Endothelial cell of umbilical vein (primary cell): ENCODE measurements at places on chromosomes 3 and 15. TPM values are rescaled to one million over a fixed set of nuclear protein-coding genes. Genes with fewer than 3 reads are reported as not detected.

- no peak for DNase-seq
- H3K4me1 ChIP-seq, result no peaks in the 10 kb centered on the region
- no peak overlapping the region for H3K4me3 ChIP-seq
- no peaks in the 10 kb centered on the region for H3K27me3 ChIP-seq
Observed at GRCh38 chr15:23073890-23074646, 34.7 kb upstream of the TUBGCP5 start.

- H3K27me3 ChIP-seq, result no peaks in the 10 kb centered on the region
- H3K4me3 ChIP-seq, result no peak overlapping the region
- H3K27ac ChIP-seq, result no peak overlapping the region
- peak; percentile 4 for DNase-seq
- H3K4me1 ChIP-seq, result peaks cover 28% of the 10 kb centered on the region
Observed at GRCh38 chr15:38085931-38086568, 151.6 kb downstream of the TMCO5A start.

DNA sequence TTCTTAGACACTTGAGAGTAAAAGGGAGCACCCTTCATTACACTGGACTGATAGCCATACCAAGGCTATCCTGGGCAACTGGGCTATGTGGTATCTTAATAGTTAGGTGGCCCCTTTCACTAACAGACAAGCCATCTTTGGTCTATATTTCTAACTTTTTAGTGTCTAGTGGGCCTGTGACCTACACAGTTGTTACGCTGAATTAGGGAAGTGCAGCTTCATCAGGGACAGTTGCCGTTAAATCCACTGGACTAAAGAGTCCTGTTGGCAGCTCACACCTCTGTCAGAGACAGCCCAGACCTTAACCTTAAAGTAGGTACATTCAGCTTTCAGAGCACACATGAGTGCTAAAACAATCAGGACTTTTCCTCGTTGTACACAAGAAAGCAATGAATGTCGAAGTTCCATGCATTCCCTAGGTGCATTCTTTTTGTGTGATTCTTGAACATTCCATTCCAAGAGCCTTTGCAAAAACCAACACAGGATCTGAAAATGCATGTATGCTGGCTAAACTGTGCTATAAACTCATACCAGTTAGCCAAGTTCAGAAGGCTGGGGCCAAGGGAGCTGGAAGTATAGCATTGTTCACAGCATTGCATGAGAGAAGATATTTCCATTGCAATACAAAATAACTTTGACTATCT lies 230.2 kb upstream of the EIF1B start:
- H3K4me3 ChIP-seq, result no peak overlapping the region
- DNase-seq, result no peak
- no peaks in the 10 kb centered on the region for H3K4me1 ChIP-seq
- H3K27me3 ChIP-seq, result no peaks in the 10 kb centered on the region
- no peaks in the 10 kb centered on the region for H3K36me3 ChIP-seq
- no peak overlapping the region for H3K27ac ChIP-seq

GRCh38 chr15:91973481-91973880 lies 120.0 kb downstream of the SLCO3A1 start:
- no peaks in the 10 kb centered on the region for H3K36me3 ChIP-seq
- H3K4me1 ChIP-seq, result no peaks in the 10 kb centered on the region
- no peak overlapping the region for H3K4me3 ChIP-seq

Gene ZDHHC19
- total RNA-seq, result not detected in 2 replicates

DNA sequence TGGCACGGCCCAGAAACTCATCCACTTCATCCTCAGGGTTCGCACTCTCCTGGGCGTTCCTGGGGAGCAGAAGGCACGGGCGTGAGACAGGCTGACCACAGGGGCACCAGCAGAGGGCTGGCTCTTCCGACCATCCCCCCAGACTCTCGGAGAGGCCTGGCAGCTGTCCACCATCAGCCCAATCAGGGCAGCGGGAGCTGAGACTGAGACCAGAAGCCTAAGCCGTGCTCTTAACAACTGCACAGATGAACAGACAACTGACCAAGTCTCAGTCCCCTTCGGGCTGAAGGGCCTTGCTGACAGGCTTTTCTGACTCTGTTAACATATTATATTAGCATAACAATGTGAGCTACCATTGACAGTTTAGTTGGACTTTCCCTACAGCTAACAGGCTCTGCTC lies 118.0 kb downstream of the SEC22A start:
- no peaks in the 10 kb centered on the region for H3K4me1 ChIP-seq
- no peak overlapping the region for H3K4me3 ChIP-seq
- H3K27ac ChIP-seq, result no peak overlapping the region
- no peak for DNase-seq
- no peaks in the 10 kb centered on the region for H3K36me3 ChIP-seq
- H3K27me3 ChIP-seq, result peaks cover 4% of the 10 kb centered on the region

Gene PRICKLE2
- total RNA-seq, result 7.1 and 8.9 TPM in 2 replicates

DNA sequence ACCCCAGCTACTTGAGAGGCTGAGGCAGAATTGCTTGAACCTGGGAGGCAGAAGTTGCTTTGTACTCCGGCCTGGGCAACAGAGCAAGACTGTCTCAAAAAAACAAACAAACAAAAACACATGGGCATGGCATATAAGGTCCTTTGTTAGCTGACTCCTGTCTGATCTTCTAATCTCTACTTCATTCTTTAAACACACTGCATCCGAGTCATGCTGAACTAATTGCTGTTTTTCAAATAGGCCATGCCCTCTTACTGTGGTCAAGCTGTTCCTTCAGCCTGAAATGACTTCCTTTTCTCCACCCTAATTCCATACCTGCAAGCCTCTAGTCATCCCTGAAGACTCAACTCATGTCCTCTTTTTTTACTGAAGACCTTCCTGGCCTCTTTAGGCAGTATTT lies 22.3 kb upstream of the SLMAP start:
- no peak overlapping the region for H3K27ac ChIP-seq
- H3K4me3 ChIP-seq, result no peak overlapping the region
- DNase-seq, result no peak
- no peaks in the 10 kb centered on the region for H3K4me1 ChIP-seq
- no peaks in the 10 kb centered on the region for H3K36me3 ChIP-seq

DNA sequence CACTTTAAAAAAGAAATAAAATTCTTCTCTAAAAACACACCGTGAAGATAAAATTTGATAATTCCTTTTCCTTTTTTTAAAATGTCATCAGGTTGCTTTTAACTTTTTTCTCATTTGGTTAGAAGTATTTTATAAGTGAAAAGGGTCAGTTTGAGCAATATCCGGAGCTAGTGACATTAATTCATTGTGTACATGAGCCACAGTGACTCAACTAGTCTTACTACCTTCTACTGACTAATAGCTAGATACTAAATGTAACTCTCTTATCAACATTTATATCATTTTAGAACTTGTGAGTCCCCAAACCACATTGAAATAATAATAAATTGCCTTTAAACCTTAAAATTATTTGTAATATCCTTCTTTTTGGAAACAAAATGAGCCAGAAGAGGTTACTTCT lies 101.2 kb upstream of the ZBTB20 start:
- no peaks in the 10 kb centered on the region for H3K36me3 ChIP-seq
- peak overlapping the region; percentile 39 for H3K27ac ChIP-seq
- peak; percentile 51 for DNase-seq
- H3K4me3 ChIP-seq, result no peak overlapping the region

DNA sequence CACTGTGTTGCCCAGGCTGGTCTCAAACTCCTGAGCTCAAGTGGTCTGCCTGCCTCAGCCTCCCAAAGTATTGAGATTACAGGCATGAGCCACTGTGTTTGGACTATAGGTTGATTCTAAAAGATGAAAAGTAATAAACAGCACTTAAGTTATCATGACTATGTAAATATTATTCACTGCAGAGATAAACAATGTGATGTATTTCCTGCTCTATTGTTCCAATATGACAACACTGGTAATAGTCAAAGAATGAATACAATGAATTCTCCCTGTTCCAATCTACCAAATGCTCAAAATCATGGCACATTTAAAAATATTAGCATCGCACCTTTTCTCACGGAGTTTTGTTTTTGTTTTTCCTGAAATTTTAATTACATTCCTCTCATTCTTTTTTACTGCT lies 36.8 kb upstream of the TBL1XR1 start:
- H3K4me3 ChIP-seq, result no peak overlapping the region
- peak; percentile 55 for DNase-seq
- H3K36me3 ChIP-seq, result no peaks in the 10 kb centered on the region
- peaks cover 7% of the 10 kb centered on the region for H3K4me1 ChIP-seq
- H3K27ac ChIP-seq, result peak overlapping the region; percentile 37

- no peak overlapping the region for H3K4me3 ChIP-seq
- no peak overlapping the region for H3K27ac ChIP-seq
- H3K4me1 ChIP-seq, result no peaks in the 10 kb centered on the region
Observed at GRCh38 chr15:92763459-92763858, 107.9 kb upstream of the FAM174B start.

GRCh38 chr3:43213631-43214030 lies 72.7 kb upstream of the SNRK start:
- no peak for DNase-seq
- no peak overlapping the region for H3K27ac ChIP-seq
- H3K36me3 ChIP-seq, result no peaks in the 10 kb centered on the region
- no peak overlapping the region for H3K4me3 ChIP-seq
- no peaks in the 10 kb centered on the region for H3K27me3 ChIP-seq

Gene MUC13
- not detected in 2 replicates for total RNA-seq

Gene RTP3
- total RNA-seq, result not detected in 2 replicates

GRCh38 chr15:85584872-85585271 lies 204.5 kb downstream of the AKAP13 start:
- H3K27ac ChIP-seq, result no peak overlapping the region
- H3K27me3 ChIP-seq, result no peaks in the 10 kb centered on the region
- no peak overlapping the region for H3K4me3 ChIP-seq

DNA sequence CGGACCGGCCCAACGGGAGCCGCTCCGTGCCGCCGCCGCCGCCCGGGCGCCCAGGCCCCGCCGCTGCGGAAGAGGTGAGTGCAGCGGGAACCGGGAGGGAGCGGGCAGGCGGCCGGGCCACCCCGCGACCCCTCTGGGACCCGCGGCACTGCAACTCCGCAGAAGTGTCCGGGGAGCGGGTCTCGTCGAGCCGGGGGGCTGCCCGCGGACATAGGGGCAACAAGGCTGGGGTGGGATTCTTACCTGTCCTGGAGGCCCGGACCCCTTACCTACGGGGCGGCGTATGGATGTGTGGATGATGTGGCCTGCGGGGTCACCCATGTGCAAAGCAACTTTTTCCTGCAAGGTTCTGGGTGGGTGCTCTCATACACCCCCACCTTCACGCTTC lies 361 bp downstream of the SEMA3F start:
- peaks cover 55% of the 10 kb centered on the region for H3K4me1 ChIP-seq
- peak overlapping the region; percentile 40 for H3K27ac ChIP-seq
- H3K4me3 ChIP-seq, result peak overlapping the region; percentile 77
- H3K36me3 ChIP-seq, result no peaks in the 10 kb centered on the region
- H3K27me3 ChIP-seq, result no peaks in the 10 kb centered on the region
- no peak for DNase-seq

GRCh38 chr3:188316723-188317070 lies 162.7 kb downstream of the LPP start:
- no peak for DNase-seq
- peaks cover 3% of the 10 kb centered on the region for H3K4me1 ChIP-seq
- no peak overlapping the region for H3K27ac ChIP-seq
- no peaks in the 10 kb centered on the region for H3K27me3 ChIP-seq
- no peak overlapping the region for H3K4me3 ChIP-seq
- no peaks in the 10 kb centered on the region for H3K36me3 ChIP-seq

Gene LSM3
- 13.0 and 13.6 TPM in 2 replicates for total RNA-seq

GRCh38 chr15:73856458-73857192 lies 16.7 kb upstream of the TBC1D21 start:
- no peaks in the 10 kb centered on the region for H3K36me3 ChIP-seq
- H3K4me1 ChIP-seq, result no peaks in the 10 kb centered on the region
- no peak for DNase-seq
- peaks cover 2% of the 10 kb centered on the region for H3K27me3 ChIP-seq

DNA sequence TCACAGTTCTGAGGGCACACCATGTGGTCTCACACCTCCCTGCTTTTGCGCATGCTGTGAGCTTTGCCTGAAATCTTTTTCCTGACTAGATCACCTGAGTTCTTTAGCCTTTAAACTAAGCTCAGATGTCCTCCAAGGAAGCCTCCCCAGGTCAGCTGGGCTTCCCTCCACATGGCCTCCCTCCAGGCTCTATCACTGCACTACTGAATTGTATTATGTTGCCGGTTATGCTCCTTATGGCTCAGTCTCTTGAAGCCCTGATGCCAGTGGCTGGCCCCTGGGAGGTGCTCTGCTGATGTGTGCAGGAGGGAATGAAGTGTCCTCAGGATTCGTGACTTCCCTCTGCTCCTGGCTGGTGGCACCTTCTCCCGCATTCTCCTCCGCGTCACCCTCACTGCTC lies 93.3 kb upstream of the BLM start:
- no peak overlapping the region for H3K27ac ChIP-seq
- no peak overlapping the region for H3K4me3 ChIP-seq
- DNase-seq, result no peak
- peaks cover 18% of the 10 kb centered on the region for H3K36me3 ChIP-seq
- no peaks in the 10 kb centered on the region for H3K27me3 ChIP-seq

DNA sequence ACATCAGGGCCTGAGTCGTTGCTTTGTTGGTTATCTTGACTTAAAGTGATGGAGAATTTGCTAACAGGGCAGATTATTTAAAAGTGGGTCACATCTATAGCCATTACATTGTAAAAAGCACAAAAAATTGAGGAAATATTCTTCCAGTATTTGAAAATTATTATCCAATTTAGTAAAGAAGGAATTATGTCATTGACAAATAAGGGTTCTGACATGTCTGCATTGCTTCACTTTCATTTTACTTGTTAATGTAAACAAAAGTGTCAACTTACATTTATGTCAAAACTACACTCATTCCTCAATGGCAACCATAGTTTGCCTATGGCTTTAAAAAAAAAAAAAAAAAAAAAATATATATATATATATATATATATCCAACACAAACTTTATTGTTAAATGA lies 3.4 kb upstream of the PARP14 start:
- no peaks in the 10 kb centered on the region for H3K27me3 ChIP-seq
- H3K4me1 ChIP-seq, result peaks cover 20% of the 10 kb centered on the region
- no peak overlapping the region for H3K4me3 ChIP-seq
- no peaks in the 10 kb centered on the region for H3K36me3 ChIP-seq
- no peak overlapping the region for H3K27ac ChIP-seq

Gene PCLAF
- total RNA-seq, result 54.7 and 65.7 TPM in 2 replicates

GRCh38 chr3:188819939-188820338 lies 351.8 kb upstream of the TPRG1 start:
- no peaks in the 10 kb centered on the region for H3K27me3 ChIP-seq
- no peaks in the 10 kb centered on the region for H3K36me3 ChIP-seq
- H3K27ac ChIP-seq, result no peak overlapping the region
- no peak overlapping the region for H3K4me3 ChIP-seq
- no peaks in the 10 kb centered on the region for H3K4me1 ChIP-seq

DNA sequence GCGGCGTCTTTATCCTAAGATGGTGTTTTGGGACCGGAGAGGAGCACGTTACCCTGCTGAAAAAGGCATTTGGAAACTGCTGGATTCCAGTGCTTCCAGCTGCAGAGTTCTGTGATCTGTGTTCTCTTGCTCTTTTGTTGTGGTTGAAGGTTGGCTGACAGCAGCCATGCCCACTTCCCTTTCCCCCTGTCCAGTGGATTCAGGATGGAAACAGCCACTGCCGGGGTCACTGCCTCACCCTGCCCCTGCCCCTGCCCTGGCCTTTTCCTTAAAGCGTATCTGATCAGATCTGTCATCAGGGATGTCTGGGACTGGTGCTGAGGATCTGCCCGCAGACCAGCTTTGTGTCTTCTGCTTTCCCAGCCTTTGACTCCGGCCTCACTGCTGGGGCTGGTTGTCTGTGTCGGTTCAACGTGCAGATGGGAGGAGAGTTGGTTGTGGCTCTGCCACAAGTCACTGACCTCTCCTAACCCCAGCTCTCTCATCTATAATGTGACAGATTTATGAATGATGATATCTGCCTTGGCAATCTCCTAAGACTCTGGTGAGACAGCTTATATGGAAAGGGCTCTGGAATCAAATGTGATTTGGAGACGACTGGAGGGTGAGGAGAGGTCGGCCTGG lies 219.4 kb upstream of the BHLHE40 start:
- H3K4me3 ChIP-seq, result no peak overlapping the region
- no peaks in the 10 kb centered on the region for H3K27me3 ChIP-seq
- no peaks in the 10 kb centered on the region for H3K36me3 ChIP-seq
- DNase-seq, result no peak

Gene FRMD5
- 16.7 and 18.2 TPM in 2 replicates for total RNA-seq
